Right lobe of liver (tissue), 6 donors: ENCODE measurements at places on chromosomes 12 and 14. TPM values are rescaled to one million over a fixed set of nuclear protein-coding genes. Genes with fewer than 3 reads are reported as not detected.

GRCh38 chr14:35400648-35401421 lies 3.7 kb downstream of the NFKBIA start:
- DNase-seq, result peak; percentile 47

- no peak for DNase-seq
Measured at GRCh38 chr12:69570000-69570516, 15.2 kb upstream of the CCT2 start.

- no peak for DNase-seq
Measured at GRCh38 chr12:130491421-130492357, 154.0 kb downstream of the PIWIL1 start.

- no peak for DNase-seq
Measured at GRCh38 chr12:127823801-127824200, 443.2 kb upstream of the TMEM132C start.

GRCh38 chr14:81256289-81256960 lies 35.7 kb upstream of the GTF2A1 start:
- DNase-seq, result no peak

- peak; percentile 37 for DNase-seq
Measured at GRCh38 chr14:104115691-104116287, 22.6 kb upstream of the KIF26A start.

DNA sequence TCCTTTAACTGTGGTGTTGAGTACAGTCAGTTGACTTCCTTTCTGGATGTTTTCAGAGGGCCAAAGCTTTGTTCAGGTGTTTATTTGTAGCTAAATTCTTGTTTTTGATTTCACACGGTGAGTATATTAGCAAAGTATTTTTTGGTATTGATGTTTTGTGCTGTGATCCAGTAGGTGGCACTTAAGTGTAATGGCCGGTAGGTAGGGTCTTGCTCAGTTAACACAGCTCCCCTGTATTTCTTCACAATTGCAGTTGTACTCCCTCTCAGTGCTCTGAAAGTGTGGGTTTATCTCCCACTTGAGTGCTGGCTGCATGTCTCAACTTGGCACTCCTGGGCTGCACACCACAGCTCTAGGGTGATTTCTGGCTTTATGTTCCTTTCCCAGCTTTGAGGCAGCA lies 339.5 kb downstream of the AEBP2 start:
- DNase-seq, result no peak

DNA sequence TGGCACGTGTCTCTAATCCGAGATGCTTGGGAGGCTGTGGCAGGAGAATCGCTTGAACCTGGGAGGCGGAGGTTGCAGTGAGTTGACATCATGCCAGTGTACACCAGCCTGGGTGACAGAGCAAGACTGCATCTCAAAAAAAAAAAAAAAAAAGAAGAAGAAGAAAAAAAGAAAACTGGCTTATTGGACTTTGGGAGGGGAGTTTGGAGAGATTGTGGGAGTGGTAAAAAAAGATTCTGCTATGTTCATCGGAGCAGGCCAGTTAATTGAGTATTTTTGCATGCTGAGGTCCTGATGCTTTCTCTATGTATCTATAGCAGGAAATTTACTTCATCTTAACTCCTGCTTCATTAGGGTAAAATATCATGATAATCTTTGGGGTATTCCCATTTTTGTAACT lies 11.6 kb downstream of the CNOT2 start:
- DNase-seq, result no peak

DNA sequence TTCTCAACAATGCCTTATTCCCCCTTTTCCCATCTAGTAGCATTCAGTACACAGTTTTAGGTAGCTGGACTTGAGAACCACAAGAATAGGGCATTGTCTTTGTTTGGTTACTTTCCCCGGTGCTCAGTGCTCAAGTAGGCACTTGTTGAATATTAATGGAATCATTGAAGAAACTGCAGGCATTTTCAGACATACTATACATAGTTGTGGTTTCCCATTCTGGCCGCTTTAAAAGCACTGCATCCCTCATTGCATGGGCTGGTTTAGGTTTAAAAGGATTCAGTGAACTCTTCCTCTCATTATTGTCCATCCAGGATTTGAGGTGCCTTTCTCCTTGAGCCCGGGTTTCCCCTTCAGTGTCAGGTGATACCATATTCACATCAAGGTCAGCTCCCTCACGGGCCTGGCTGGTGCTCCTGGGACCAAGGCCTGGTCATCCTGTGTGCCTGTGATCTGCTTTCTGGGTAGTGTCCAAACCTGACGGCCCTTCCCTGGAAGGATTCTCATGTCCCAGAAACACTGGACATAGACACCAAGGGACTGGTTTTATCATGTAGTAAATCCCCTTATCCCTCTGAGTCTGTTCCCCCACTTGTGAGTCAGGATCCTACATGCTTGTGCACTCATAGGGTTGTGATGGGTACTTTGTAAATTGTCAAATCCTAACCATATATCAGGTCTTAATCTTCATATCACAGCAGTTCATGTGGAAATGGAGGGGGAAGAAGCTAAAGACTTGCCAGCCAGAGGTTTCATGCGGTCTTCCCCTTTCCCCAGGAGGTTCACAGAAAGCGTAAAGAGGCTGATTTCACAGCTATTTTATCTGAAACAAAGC lies 7.4 kb downstream of the TCP11L2 start:
- DNase-seq, result no peak

DNA sequence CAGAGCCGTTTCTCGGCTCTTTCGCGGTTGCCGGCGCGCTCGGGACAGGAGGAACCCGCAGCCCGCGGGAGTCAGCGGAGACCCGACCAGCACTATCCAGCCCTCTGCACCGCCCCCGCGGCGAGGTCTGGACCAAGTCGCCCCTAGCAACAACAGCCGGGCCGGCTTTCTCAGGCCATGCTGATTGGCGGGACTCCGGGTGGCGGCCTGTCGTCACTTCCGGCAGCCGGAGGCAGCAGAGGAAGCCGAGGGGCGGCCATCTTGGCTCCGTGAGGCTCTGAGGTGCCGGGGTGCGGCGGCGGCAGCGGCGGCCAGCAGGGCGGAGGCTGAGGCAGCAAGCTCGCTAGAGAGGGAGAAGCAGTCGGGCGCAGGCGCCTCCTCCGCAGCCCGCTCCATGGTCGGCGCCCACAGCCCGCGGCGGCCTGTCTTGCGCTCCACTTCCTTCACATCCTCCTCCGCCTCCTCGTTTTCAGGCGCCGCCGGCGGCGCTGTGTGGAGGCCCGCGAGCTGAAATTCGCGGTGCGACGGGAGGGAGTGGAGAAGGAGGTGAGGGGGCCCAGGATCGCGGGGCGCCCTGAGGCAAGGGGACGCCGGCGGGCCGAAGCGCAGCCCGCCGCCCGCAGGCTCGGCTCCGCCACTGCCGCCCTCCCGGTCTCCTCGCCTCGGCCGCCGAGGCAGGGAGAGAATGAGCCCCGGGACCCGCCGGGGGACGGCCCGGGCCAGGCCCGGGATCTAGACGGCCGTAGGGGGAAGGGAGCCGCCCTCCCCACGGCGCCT lies at the start of gene MARK3:
MARK3 (plus strand) TSS at position 264 of the 777 bp plus-strand sequence. CDS start 615 bp downstream, outside the sequence.
- DNase-seq, result peak; percentile 98

- DNase-seq, result no peak
Measured at GRCh38 chr14:60184905-60185555, 19.8 kb upstream of the DHRS7 start.

DNA sequence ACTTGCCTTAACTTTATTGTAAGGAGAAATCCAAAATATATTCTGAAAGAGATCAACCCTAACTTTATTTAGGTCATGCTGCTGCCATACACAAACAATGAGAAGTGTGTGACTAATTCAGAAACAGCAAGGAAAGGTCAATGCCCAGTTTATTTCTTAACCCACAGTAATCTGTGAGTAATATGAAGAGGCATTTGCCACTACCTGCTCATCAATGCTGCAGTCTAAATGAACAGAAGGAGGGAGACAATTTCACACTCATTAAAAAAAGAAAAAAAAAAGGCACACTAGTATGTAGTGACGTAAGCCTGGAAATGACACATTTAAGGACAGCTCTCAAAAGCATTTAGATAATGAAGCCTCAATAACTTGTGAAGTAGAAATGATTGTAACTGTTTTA lies 90.5 kb upstream of the FOXN3 start:
- DNase-seq, result no peak

GRCh38 chr14:105203057-105203531 lies 22.0 kb upstream of the NUDT14 start:
- peak; percentile 75 for DNase-seq

DNA sequence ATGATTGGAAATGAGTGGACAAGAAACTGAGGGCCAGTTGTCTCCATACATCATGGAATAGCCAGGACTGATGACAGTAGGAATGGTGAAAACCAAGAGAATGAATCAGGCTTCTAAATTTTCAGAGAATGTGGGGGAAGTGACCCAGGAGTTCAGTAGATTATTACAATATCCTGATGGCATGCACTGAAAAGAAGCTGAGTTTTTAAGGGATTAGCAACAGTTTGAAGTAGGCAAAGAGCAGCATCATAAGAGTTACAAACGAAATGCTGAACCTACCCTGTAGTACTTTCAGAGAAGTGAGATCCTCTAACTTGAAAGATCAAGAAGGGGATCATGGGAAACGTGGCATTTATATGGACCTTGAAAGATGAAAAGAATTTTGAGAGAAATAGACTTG lies 13.2 kb downstream of the SLC2A14 start:
- no peak for DNase-seq

DNA sequence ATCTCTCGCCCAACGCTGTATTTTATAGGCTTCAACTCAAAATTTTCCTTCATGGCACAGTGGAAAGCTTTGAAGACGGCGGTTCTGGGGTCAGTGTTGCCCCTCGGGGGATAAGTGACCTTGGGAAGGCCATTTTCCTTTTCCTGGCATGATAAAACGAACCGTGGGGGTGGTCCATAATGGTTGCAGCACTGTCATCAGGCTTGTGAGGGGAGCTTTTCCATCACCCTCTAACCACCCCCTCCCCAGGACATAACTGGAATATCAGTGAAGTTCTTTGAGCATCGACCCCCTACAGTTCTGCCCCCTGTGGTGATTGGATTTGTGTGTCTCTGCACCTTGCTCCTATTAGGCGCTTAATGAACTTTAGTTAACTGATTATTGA lies 16.0 kb downstream of the FOS start:
- no peak for DNase-seq

DNA sequence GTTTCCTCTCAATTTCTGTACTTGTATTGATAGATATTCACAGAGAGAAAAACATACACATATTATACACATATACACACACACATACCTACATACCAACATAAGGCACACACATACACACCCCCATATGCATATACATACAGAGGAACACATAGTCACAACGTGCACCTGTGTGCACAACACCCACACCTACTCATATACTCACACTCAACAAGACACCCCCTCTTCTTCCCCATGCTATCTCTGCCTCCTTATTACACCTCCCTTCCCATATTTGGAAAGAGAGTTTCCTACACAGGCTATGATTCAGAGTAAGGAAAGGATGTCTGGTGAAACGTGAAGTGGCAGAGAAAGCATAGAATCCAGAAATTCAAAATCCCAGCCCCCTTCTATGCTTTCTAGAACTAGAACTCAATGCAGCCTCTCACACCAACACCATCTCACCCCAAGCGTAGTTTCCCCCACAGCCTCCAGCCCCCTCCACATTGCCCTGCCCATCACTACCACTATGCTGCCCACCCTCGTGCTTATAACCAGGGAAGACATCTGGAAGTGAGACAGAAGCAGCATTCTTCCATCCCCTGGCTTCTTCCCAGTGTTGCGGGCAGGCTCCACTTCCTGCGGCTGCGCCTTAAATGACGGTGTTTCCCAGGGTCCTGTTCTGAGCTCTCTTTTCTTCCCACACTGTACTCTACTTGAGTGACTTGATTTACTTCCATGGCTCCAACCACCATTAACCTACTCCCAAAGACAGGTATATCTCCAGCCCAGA lies 2.4 kb downstream of the RNASE8 start:
- DNase-seq, result no peak

DNA sequence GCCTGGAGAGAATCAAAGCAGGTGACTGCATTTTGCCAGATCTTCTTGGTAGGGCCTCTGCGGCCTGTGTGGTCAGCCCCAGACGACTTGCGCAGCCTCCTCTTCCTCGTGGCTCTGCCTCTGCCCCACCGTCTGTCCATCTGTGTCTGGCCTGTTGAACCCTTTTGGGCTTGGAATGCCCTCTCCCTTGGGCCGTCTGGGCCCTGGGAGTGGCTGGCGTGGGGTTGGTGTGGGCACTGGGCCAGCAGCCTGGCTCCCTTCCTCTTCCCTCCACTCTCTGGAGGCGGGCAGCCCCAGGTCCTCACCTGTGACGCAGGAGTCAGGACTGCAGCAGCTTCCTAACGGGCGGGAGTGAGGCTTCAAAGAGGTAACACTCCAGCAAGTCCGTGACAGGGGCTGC lies 9.7 kb upstream of the CCDC197 start:
- no peak for DNase-seq

- peak; percentile 65 for DNase-seq
Measured at GRCh38 chr12:50246873-50247612, 36.3 kb downstream of the LIMA1 start.

DNA sequence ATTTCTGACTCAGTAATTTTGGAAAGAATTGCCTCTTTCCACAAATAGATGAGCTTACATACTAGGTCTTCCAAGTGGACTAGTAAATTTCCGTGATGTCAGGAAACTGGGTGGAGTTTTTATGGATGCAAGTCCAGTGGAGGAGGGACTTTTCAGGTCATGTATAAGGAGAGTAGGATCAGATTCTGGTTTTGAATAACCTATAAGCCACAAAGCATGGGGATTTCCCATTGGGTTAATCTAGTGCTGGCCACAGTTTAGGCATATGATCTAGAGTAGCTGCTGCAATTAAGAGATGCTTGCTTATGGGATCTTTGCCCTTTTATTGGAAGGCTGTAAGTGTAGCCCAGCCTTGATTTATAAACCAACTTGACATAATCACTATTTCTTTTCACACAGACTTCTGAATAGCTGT lies 33.8 kb downstream of the STK38L start:
- DNase-seq, result no peak

DNA sequence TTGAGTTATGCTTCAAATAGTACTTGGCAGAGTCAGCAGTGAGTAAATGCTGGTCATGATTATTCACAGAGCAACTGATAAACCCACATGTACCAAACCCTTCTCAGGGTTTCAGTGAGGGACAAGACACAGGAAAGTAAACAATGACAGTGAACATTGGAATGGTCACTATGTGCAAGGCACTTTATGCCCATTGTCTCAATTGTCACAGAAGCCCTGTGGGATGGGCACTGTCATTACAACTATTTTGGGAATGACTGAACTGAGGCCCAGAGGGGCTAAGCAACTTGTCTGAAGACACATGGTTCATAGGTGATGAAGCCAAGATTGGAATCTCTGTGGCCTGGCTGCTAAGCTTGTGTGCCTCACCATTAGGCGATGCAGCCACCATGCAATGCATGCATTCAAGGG lies 238.5 kb downstream of the RBM19 start:
- no peak for DNase-seq

- no peak for DNase-seq
Measured at GRCh38 chr12:112031472-112031871, 18.2 kb downstream of the ERP29 start.

- no peak for DNase-seq
Measured at GRCh38 chr14:100121643-100122480, 37.6 kb downstream of the DEGS2 start.

GRCh38 chr12:83322809-83323208 lies 636.1 kb downstream of the TMTC2 start:
- DNase-seq, result no peak

- DNase-seq, result no peak
Measured at GRCh38 chr14:36915081-36915480, 253.4 kb downstream of the PAX9 start.

- DNase-seq, result no peak
Measured at GRCh38 chr14:58749066-58749669, 111.4 kb downstream of the DACT1 start.

Gene SIX4
- 0.04 TPM for total RNA-seq

Gene VTI1B
- total RNA-seq, result 44.2 TPM

Gene KCNC2
- total RNA-seq, result not detected

Gene FGD4
- 16.5 TPM for total RNA-seq

Gene RPGRIP1
- total RNA-seq, result 1.2 TPM

Gene PCED1B
- 3.0 TPM for total RNA-seq

Gene NOVA1
- total RNA-seq, result 0.25 TPM

Gene HOXC10
- not detected for total RNA-seq
